ENCODE measurements at places on chromosomes 16 and 17.

DNA sequence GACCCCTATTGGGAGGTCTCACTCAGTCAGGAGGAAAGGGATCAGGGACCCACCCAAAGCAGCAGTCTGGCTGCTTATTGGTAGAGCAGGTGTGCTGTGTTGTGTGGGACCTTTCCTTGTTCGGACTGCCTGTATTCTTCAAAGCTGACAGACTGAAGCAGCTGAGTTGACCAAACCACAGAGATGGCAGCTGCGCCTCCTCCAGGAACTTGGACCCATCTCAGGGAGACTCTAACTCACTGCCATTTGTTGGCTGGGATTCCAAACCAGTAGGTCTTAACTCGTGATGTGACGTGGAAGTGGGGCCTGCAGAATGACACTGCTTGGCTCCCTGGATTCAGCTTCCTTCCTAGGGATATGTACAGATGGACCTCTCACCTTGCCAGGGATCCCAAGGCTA, 9.6 kb upstream of the UQCRC2 start:
- no peak for DNase-seq

DNA sequence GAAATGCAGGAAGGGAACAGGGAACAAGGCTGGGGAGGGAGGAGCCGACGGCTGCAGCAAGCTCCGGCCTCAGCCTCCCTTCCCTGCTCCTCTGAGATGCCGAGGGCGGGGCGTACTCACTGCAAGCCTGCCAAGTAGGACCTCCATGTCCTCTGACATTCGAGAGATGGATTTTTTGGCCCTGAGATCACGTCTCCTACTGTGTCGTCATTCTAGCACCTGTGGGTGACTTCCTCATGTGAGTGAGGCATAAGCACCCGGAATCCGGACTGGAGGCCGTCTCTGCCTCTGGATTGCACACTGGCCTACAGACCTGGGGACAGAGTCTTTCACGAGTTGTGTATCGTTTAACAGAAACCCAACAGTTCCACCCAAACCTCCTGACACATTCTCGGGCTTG, 14.5 kb downstream of the MRM3 start:
- DNase-seq, result no peak

GRCh38 chr16:87380881-87381280, 2.7 kb downstream of the FBXO31 start:
- DNase-seq, result no peak

- DNase-seq, result no peak
These were observed 1.1 kb upstream of the TPPP3 start for GRCh38 chr16:67394155-67395104.

DNA sequence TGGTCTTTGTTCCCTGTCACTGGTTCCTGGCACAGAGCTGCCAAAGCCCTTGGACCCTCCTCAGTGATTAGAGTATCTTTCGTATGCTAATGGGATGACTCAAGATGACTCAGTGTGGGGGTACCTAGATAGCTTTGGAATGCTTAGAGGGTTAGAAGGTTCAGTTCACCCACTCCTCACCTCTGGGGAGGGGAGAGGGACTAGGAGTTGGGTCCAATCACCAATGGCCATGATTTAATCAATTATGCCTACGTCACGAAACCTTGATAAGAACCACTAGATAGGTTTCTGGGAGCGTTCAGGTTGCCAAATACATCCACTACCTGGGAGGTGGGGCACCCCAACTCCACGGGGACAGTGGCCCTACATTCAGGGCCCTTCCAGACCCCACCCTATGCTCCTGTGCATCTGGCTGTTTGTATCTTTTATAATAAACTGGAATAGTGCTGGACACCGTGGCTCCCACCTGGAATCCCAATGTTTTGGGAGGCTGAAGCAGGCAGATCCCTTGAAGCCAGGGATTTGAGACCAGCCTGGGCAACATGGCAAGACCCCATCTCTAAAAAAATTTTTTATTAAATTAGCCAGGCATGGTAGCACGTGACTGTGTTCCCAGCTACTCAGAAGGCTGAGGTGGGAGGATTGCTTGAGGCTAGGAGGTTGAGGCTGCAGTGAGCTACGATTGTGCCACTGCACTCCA, 29.2 kb upstream of the LITAF start:
- no peak for DNase-seq

GRCh38 chr17:36616061-36617029, 15.0 kb downstream of the MRM1 start:
- no peak for DNase-seq

- DNase-seq, result no peak
These were observed 16.2 kb downstream of the CHP2 start for GRCh38 chr16:23771027-23771426.

GRCh38 chr16:84124257-84125073, 7.7 kb upstream of the MBTPS1 start:
- DNase-seq, result no peak

- no peak for DNase-seq
These were observed 21.1 kb downstream of the KATNB1 start for GRCh38 chr16:57756424-57757325.

DNA sequence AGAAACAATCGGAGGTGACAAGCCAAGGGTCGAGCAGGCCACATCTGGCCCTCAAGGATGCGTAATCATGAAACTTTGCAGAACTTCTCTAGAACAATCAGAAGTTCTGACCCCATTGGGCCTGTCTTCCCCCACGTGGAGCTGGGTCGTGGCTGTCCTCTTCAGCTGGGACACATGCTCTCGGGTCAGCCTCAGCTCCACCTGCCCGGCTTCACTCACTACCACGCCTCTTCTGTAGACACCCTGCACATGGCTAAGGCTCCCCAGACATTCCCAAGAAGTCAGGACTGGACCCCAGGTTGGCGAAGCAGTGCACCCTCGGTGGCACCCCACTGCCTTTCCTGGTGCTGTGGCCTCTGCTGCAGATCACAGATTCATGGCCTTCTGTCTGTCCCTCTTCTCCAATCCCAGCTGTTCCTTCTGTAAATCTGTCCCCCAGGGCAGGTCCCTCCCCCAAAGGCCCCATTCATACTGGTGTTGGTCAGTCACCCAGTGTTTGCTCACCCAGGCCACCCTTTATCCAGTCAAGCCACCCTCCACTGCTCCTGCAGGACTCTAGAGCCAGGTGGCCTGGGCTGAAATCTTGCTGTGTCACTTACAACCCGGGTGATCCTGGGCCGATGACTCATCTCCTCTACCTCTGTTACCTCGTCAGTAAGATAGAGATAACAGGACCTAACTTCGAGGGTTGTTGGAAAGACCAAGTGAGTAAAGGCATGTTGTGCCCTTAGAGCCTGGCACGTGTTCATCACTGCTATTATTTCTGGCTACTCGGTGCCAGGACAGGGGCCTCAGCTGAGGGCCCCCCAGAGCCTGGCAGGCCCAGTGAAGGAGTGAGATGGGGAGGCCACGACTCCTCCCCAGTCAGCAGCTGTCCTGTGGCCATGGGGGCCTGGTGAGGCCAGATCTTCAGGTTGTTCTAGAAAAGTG, 1.4 kb upstream of the SLC5A11 start:
- no peak for DNase-seq

DNA sequence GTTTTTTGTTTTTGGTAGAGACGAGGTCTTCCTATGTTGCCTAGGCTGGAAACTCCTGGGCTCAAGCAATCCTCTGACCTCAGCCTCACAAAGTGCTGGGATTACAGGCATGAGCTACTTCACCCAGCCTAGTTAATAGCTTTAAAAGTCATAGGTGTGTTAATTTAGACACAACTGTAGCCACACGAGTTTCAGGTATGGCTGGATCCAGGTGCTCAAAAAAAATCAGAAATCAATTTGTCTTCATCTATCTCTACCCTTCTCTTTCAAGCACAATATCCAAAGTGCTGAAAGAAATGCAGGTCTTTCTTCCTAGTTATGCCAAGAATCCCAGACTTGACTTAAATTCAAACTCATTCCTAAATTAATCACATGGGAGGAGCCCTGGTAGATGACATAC, 23.9 kb upstream of the C16orf87 start:
- no peak for DNase-seq

DNA sequence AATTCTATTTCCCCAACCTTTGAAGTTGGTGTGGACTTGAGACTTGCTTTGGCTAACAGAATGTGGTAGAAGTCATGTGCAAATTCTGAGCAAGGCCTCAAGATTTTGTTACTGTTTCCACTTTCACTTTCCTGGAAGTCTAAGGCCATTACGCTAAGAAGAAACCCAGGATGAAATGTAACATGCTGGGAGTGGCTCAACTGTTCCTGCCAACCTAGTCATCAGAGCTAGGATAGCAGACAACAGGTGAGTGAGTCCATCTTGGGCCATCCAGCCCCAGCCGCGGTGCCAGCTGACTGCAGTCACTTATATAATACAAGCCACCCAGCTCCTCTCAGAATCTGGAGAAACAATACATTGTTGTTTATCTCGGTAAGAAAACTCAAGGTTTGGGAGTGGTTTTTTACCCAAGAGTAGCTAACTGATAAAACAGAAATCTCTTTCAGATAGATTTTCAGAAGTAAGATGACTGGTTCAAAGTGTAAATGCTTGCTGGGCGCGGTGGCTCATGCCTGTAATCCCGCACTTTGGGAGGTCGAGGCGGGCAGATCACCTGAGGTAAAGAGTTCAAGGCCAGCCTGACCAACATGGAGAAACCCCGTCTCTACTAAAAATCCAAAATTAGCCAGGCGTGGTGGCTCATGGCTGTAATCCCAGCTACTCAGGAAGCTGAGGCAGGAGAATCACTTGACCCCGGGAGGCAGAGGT, 10.7 kb upstream of the STX4 start:
- DNase-seq, result no peak

DNA sequence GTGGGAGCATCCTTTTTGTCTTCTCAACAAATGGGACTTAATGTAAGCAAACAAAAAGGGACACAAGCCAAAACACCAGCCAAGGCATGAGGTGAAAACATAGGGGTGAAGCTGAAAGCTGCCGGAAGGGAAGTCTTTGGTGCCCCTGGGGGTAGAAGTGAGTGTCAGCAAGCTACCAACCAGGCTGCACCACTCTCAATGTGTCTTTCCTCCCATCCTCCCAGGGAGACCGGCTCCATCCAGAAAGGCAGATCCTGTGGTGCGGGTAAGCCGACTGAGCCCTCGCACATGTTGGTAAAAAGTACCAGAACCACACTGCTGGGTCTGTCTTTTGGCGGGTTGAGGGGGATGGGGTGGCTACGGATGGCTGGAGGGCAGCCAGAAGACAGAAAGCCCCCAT, 52.0 kb upstream of the SREBF1 start:
- DNase-seq, result no peak

- DNase-seq, result no peak
These were observed 86.7 kb downstream of the MRC2 start for GRCh38 chr17:62714016-62714777.

- DNase-seq, result no peak
These were observed 3.6 kb downstream of the GPS1 start for GRCh38 chr17:82055023-82055964.

DNA sequence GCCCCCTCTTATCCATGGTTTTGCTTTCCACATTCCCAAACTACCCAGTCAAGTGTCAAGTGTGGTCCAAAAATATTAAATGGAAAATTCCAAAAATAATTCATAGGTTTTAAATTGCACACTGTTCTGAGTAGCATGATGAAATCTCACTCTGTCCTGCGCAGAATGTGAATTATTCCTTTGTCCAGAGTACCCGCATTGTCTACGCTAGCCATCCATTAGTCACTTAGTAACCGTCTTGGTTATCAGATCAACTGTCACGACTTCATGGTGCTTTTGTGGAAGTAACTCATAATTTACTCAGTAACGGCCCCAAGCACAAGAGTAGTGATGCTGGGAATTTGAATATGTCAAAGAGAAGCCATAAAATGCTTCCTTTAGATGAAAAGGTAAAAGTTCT, 94.9 kb downstream of the SLC39A11 start:
- DNase-seq, result no peak

DNA sequence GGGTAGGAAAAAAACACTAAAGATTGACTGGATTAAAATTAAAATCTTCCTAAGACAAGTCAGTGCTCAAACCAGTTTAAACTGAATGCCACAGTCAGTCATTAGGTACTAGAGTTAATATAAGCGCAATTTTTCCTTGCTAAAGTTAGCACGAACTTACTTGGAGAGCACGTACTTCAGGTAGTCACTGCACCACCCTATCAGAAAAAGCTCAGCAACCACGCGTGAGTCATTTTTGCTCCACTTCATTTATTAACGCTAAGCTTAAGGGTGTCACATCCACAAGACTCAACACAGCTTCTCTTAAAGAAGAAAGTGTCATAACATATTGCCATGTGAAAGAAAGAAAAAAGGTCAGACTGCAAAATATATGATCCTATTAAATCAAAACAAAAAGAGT, 53.1 kb downstream of the TEX2 start:
- no peak for DNase-seq

GRCh38 chr17:42438600-42439567, 15.8 kb upstream of the CAVIN1 start:
- DNase-seq, result no peak
